ENCODE measurements at places on chromosomes 12 and 14. TPM values are rescaled to one million over a fixed set of nuclear protein-coding genes. Genes with fewer than 3 reads are reported as not detected.

Gene CPNE6
- polyA plus RNA-seq: 2.3 TPM

Gene KITLG
- polyA plus RNA-seq: 6.2 TPM

Gene GUCY2C
- polyA plus RNA-seq: 0.06 TPM

Gene OTOGL
- 0.33 TPM for polyA plus RNA-seq

Gene A2M
- polyA plus RNA-seq: not detected

Gene GLI1
- 4.2 TPM for polyA plus RNA-seq

Gene ST8SIA1
- 22.5 TPM for polyA plus RNA-seq

Gene STK38L
- 22.4 TPM for polyA plus RNA-seq

Gene CD69
- polyA plus RNA-seq: 0.70 TPM

Gene MGST1
- not detected for polyA plus RNA-seq
